ENCODE measurements at places on chromosomes 3 and 15.

DNA sequence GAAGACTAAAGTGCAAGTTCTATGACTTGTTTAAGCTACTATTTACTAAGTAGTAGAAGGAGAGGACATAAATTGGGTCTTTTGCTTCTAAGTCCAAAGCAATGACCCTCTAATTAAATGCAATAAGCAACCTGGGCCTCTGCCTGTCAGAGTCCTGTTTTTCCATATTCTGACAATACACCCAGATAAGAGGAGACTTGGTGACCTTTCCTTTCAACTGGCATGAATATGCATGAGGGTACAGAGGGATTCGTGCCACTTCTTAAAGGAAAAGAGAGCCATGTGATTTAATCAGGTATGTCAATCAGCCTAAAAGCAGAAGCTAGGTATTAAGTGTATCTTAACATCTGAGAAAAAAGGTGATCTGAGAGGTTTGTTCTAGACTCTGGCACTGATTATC is 50.7 kb upstream of the FGF7 start:
- no peak for DNase-seq

GRCh38 chr3:37862219-37862902 is 681 bp downstream of the CTDSPL start:
- no peak for DNase-seq

DNA sequence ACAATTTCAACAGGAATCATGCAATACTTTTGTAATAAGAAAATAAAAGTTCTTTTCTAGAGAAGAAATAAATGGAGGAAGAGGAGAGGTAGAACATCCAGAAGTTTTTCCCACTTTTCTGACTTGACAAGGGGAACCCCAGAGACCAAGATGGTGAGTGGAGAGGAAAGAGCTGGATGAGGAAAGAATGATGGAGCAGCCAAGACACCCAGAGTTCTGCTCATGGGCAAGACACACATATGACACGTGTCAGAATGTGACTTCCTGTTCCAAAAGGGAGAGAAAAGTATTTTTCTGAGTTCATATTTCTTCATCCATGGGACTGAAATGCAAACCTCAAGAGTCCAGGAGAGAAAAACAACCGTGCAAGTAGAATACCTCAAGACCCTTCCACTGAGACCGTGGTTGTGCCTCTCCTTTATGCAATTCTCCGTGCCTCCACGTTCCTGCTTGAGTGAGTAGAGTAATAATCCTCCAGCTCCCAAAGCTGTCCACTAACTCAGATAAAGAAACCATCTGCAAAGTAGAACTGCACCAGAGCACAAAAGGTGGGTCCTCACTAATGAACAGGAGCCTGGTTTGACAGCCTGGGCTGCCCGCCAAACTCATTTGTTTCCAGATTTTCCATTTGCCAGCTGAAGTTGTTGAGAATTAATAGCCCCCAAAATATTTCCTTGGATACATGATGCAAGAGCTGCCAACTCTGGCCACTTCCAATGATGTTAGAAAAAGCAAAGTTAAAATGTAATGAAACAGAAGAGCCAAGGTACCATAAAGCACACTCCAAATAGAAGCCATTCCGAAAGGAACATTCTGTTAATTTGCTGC is 272.6 kb upstream of the IGF1R start:
- no peak for DNase-seq

GRCh38 chr15:60635507-60636352 is 156.8 kb upstream of the ICE2 start:
- no peak for DNase-seq

DNA sequence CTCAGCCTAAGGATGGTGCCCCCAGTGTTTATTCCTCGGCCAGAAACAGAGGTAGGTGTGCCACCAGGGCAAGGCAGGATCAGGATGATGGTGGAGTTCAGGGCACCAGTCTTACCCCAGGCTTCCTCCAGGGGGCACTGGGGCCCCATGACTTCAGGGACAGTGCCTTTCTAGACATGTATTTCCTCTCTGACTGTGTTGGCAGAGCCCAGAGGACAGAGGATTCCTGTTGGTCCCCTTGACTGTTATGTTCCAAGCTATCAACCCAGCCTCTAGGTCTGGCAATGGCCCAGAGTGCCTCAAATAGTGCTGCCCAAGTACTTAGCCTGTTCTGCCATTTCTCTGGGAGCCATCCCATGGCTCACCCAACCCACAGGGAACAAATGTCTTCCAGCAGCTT is 2.8 kb downstream of the HEMK1 start:
- peak; percentile 72 for DNase-seq

DNA sequence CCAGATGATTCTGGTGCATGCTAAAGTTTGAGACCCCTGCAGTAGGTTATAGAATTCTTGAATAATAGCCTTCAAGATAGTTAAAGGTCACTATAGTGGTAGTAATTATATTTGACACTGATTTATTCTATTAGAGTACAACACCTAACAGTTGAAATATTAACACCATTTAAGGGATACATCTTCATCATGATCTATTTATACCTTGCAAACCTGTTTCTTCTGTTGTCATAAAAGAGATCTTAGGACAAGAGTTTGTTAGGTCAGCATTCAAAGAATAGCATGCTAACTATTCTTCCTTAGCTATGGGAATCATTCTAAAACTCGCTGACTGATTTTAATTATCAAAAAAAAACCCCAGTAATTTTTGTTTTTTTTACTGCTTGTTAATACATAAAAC is 46.5 kb downstream of the TSC22D2 start:
- no peak for DNase-seq

GRCh38 chr3:118055381-118055780 is 979.3 kb downstream of the IGSF11 start:
- DNase-seq: no peak

GRCh38 chr3:187811585-187812250 is 66.5 kb upstream of the BCL6 start:
- no peak for DNase-seq

GRCh38 chr15:85131915-85132314 is 150.3 kb downstream of the PDE8A start:
- DNase-seq: no peak

GRCh38 chr3:31188112-31188511 is 293.7 kb upstream of the GADL1 start:
- no peak for DNase-seq

DNA sequence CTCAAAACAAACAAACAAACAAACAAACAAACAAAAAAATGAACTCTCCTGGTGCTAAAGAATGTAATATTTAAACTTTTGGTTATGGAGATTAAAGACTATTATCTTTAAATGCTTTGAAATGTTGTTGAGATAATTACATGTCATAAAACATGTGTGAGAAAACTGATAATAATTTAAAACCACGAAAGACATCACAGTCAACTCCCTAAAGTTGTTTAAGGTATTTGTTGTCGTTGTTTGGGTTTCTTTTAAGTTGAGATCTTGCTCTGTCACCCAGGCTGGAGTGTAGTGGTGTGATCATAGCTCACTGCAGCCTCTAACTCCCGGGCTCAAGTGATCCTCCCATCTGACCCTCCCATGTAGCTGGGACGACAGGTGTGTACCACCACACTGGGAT is 12.0 kb downstream of the EFCAB12 start:
- DNase-seq: no peak

DNA sequence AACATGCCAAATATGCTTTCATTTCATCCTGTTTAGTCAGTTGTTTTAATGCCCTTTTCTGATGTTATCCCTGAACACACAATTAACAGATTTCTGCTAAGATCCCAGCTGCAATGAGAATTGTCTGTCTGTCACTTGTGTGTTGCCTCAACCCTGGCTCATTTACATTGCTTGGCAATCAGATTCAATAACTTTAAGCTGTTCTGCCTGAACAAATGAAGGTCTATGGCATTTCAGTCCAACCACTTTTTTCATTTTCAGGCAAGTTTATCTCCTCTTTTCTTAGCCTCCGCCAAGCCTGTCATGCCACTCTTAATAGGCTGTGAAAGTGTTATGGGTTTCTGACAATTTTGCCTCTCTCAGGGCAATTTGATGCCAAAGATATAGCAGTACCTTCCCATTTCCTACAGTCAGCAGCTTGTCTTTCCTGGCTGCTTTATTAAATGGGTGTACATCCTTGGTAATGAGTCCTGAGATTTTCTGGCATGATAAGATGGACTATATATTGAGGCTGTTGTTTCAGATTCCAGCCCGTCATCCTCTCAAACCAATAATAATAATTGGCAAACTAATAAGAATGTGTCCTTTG is 68.7 kb upstream of the ADAMTS9 start:
- DNase-seq: no peak

GRCh38 chr3:66036586-66037148 is 2.1 kb downstream of the MAGI1 start:
- no peak for DNase-seq

DNA sequence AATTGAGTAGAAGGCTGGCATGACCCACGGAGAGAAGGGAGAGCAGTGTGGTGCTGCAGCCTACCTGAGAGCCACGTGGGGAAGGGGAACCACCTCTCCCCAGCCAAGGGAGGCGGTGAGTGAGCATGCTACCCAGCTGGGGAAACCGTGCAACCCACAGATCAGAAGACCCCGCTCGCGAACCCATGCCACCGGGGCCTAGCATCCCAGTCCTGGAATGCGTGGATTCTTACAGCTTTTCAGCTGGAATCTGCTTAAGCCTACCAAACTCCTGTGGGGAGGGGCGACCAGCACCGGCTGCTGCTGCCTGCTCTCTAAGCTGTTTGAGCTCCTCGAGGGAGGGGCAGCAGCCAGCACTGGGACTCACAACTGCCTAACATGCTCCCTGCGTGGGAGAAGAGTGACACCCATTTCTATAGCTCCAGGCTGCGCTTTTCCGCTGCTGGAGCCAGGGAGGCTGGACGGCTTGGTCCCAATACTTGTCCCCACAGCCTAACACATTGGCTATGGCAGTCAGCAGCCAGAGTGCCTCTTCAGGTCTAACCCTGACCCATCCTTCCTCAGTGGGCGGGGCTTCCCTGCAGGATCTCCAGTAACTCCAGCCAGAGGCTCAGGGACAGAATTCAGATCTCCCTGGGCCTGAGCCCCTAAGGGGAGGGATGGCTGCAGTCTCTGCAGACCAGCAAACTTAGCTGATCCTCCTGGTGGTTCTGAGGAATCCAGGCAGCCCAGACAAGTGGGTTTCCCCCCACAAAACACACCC is 20.0 kb upstream of the TEX55 start:
- no peak for DNase-seq

DNA sequence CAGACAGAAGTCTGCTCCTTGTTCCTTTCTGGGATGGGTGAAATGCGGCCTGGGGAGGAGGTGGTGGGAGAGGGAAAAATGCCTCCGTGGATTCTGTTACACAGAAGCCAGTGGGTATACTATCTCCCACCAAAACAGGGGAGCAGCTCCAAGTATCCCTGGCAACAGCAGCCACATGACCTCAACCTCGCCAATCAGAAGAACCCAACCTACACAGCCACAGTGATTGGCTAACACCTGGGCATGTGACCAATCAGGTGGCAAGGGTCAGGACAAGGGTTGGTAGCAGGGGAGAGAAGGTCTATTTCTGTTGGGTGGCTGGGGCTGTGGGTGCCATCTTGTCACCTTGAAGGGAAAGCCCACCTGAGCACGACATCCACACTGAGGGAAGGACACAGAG is 9.1 kb upstream of the ACAD9 start:
- no peak for DNase-seq

DNA sequence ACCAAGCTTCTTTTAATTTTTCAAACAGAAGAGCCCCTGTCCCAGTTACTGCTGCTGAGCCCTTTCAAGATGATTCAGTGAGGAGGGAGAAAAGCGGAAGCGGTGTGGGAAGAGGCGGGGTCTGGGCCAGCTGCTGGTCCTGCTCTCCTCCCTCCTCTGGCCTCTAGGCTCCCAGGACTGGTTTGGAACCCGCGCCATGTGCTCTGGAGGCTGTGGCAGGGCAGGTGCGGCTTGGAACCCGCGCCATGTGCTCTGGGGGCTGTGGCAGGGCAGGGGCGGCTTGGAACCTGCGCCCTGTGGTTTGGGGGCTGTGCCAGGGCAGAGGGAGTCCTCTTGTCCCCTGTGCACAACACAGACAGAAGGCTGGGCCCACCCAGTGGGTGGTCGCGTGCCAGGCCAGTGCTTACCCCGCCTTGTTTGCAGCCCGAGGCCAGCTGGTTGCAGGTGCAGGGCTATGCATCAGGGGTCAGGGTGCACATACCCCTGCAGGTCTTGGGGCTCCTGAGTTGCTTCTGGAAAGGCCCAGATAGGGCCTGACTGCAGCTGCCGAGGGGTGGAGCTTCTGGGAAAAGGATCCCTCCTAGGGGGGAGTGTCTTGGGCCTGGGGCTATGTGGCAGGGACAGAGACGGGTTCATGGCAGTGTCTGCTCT is 12.2 kb downstream of the ALG1L2 start:
- DNase-seq: no peak

DNA sequence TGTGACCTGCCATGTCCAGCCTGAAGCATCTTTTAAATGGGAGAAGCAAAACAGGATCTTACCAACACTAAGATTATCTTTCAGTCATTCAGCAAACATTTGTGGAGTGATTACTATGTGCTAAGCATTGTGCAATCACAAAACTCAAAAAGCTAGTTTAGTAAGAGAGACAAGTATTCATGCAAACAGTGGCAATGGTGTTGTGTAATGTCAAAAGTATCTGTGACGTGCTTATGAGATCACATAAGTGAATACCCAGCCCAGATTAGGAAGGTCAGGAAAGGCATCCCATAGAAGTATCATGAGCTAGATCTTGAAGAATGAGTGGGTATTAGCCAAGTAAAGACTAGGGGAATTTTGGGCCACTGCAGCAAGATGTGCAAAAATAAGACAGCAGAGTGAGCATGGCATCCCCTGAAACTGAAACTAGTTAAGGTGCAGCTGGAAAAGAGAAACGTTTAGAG is 32.1 kb downstream of the SEC62 start:
- DNase-seq: no peak

GRCh38 chr3:190886945-190887344 is 24.5 kb upstream of the GMNC start:
- no peak for DNase-seq

- no peak for DNase-seq
Observed at GRCh38 chr3:36446276-36446675, 66.0 kb downstream of the STAC start.

DNA sequence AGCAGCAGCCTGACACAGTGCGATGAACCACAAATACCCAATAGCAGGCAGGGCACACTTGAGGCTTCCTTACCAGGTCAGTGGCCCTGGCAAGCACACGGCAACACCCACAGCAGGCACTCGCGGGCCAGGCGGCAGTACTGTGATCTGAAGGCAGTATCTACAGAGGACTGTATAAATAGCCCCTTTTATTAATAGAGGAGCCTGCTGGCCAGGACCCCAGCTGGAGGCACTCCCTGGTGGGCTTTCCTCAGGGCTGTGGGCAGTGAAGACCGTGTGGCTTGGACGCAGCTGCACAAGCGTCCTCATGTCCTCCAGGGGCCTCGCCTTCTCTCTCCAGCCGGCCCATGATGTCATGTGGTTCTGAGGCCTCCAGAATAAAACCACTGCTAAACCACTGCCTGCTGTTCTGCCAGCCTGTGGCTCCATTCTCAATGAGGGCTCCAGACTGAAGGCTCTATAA is 44.1 kb downstream of the LRIG1 start:
- DNase-seq: no peak

DNA sequence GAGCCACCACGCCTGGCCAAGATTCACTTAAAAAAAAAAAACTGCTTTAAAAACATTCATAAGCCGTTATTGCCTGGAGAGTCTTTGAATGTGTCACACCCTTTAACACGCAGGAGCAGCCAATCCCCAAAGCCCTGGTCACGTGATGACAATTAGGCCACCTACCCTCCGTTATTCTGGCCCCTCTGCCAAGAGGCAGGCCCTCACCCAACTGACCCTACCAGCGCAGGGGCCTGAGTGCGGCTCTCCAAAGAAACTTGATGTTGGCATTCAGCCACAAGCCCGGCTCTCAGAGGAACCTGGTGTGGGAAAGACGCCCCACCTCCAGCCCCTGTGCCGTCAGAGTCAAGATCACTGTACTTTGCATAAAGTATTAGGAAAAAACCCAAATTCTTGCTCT is 11.6 kb upstream of the MUC4 start:
- no peak for DNase-seq

- no peak for DNase-seq
Observed at GRCh38 chr3:164521644-164522043, 556.7 kb downstream of the SI start.
